ENCODE measurements at places on chromosomes 16 and 17. TPM values are rescaled to one million over a fixed set of nuclear protein-coding genes. Genes with fewer than 3 reads are reported as not detected.

Gene DNAI2
- 1.3 TPM for total RNA-seq

Gene KRTAP3-2
- not detected for total RNA-seq

Gene CLEC18B
- total RNA-seq: 0.67 TPM

Gene SLC22A31
- total RNA-seq: not detected

Gene CD7
- 417 TPM for total RNA-seq

Gene RRAD
- total RNA-seq: 2.5 TPM

Gene DDX28
- total RNA-seq: 14.8 TPM

Gene P3H4
- total RNA-seq: 2.1 TPM

Gene KRTAP2-3
- total RNA-seq: not detected

Gene ARHGAP27
- 104 TPM for total RNA-seq

Gene NT5M
- total RNA-seq: 12.5 TPM

Gene MGAT5B
- 0.68 TPM for total RNA-seq

Gene SDR42E2
- not detected for total RNA-seq

Gene PRSS33
- total RNA-seq: not detected

Gene NUDT21
- total RNA-seq: 279 TPM

Gene OR4D1
- 0.29 TPM for total RNA-seq

Gene CACNA1H
- total RNA-seq: 1.3 TPM

Gene TP53TG3C
- not detected for total RNA-seq

Gene ARL5C
- total RNA-seq: not detected

Gene C1QL1
- total RNA-seq: 0.33 TPM

Gene CCL7
- total RNA-seq: not detected

Gene CSH2
- total RNA-seq: not detected

Gene GNPTG
- 29.3 TPM for total RNA-seq

Gene SHISA9
- 0.21 TPM for total RNA-seq

Gene COQ9
- 36.8 TPM for total RNA-seq

Gene TRIM16
- total RNA-seq: 6.4 TPM

Gene PERCC1
- not detected for total RNA-seq

Gene FN3K
- 1.2 TPM for total RNA-seq

Gene PCGF2
- total RNA-seq: 2.5 TPM

Gene DPEP1
- total RNA-seq: not detected

Gene UNC45B
- total RNA-seq: 0.06 TPM

Gene SEPTIN12
- not detected for total RNA-seq

Gene SLC6A4
- 0.12 TPM for total RNA-seq

Gene RGS9
- 16.0 TPM for total RNA-seq

Gene CIBAR2
- total RNA-seq: not detected

Gene CNGB1
- not detected for total RNA-seq

Gene TBC1D26
- not detected for total RNA-seq

Gene GNGT2
- total RNA-seq: 39.8 TPM

Gene DPEP2
- total RNA-seq: 4.5 TPM
